ENCODE measurements at places on chromosomes 2 and 18.

DNA sequence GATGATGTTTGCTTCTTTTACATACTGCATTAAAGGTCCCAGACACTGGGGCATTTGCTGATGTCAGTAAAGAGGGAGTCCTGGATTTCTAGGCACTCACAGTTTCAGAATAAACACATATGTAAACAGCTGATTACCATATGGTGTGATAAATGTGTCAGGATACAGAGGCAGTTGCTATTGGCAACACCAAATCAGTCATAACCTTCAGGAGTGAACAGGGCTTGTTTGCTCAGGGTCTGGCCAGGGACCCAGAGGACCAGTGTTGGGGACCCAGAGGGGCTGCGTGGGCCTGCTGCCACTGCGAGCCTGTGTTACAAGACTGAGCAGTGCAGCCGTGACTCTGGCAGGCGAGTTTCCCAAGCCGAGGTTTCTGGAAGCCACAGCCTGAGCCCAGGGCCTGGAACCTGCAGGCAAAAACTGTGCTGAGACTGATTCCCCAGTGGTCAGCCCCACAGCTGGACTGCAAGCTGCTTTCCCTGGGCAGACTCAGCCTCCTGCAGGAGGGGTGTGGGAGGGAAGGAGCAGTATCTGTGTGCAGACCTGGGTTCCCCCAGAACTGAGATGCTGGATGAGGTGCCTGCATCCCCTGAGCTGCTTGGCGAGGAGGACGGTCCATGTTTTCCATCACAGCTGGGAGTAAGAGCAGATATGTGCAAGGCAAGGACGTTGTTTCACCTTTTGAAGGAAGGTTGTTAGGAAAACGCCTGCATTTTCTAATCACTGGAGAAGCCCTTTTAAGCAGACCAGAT lies 23.6 kb downstream of the ASAP2 start:
- DNase-seq = no peak

DNA sequence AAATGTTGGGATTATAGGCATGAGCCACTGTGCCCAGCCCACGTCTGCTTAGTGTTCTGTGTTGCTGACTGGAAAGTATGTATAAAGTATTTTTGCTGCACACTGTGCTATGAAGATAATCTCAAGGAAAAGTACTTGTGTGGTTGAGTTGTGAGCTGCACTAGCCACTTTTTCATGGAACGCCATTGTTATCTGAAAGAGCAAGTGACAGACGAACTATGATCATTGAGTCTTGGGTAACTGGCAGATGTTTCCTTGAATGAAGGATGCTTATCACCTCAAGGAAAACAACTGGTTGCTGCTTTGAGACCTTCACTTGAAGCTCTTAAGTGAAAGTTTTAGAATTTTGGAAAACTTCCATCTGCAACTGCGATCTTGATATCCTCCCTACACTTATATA lies 82.2 kb upstream of the KCTD1 start:
- no peak for DNase-seq

- DNase-seq = no peak
Measured at GRCh38 chr2:51990684-51991083, 958.8 kb upstream of the NRXN1 start.

DNA sequence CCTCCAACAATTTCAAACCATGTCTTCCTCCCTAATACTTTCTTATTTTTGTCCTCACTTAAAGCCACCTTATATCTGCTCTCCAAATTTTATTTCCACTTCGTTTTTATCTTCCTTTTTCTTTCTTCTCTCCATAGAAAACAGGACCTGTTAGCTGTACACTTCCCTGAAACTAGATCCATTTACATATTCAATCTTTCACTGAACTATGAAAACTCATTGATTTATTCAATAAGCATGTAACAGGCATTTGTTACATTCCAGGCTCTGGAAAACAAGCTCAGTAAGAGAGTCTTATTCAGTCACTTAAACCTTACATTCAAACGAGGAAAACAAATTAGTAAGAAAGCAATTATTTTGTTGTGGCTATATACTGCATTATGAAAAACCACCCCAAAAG lies 1225.3 kb downstream of the SUCLG1 start:
- DNase-seq = no peak
